ENCODE measurements at places on chromosomes 13 and 19. TPM values are rescaled to one million over a fixed set of nuclear protein-coding genes. Genes with fewer than 3 reads are reported as not detected.

GRCh38 chr13:50197705-50198104 is 182.5 kb downstream of the KCNRG start:
- no peaks in the 10 kb centered on the region for H3K27me3 ChIP-seq
- no peak overlapping the region for H3K4me3 ChIP-seq
- H3K36me3 ChIP-seq = peaks cover 1% of the 10 kb centered on the region
- no peak overlapping the region for H3K27ac ChIP-seq
- H3K4me1 ChIP-seq = peaks cover 7% of the 10 kb centered on the region
- DNase-seq = no peak

DNA sequence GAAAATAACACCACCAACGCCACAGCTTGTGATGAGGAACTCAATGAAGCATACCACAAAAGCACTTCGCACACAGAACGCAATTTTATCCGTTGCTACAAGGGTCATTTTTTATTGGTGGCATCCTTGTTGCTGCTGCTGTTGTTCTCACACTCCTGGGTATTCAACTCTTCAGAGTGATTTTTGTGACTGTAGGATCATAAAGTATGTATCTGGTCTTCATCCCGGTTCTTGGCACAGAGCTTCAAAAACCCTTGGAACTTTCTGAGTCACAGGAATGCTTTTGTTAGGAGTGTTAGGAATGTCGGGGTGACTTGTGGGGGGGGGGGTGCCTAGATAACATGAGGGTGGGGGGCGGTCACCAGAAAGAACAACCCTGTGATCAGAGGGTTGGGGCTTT is 108.4 kb downstream of the ZNF557 start:
- no peak overlapping the region for H3K4me3 ChIP-seq
- peaks cover 2% of the 10 kb centered on the region for H3K4me1 ChIP-seq
- no peak overlapping the region for H3K27ac ChIP-seq
- peaks cover 20% of the 10 kb centered on the region for H3K36me3 ChIP-seq

DNA sequence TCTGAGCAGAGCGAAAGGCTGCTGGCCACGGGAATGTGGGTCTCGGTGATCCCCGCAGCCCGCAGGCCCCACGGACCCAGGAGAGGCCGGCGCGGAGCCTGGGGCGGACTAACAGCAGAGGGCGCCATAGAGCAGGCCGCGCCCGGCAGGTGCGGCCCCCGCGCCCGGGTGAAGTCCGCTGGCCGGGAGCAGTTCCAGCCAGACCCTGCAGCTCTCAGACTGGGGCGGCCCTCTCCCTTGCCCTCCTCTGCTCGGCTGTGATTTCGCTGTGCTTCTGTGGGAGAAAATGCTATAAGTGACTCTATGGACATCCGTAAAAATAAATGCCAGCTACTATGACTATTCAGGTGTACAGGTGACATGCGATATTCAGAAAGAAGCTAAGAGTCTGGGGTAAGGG is 37.7 kb downstream of the GSX1 start:
- peaks cover 12% of the 10 kb centered on the region for H3K4me1 ChIP-seq
- peaks cover 68% of the 10 kb centered on the region for H3K27me3 ChIP-seq
- H3K4me3 ChIP-seq = peak overlapping the region; percentile 80
- peak; percentile 83 for DNase-seq
- peak overlapping the region; percentile 90 for H3K27ac ChIP-seq

GRCh38 chr13:59663707-59664106 is 500.0 kb downstream of the DIAPH3 start:
- H3K4me3 ChIP-seq = no peak overlapping the region
- DNase-seq = no peak
- no peaks in the 10 kb centered on the region for H3K27me3 ChIP-seq
- no peaks in the 10 kb centered on the region for H3K4me1 ChIP-seq

ZNF649 gene
- total RNA-seq = 42.4 TPM

Measured in progenitor cell of endocrine pancreas (in vitro differentiated cells).